Breast epithelium (tissue), 4 donors: ENCODE measurements at places on chromosomes 4 and X. TPM values are rescaled to one million over a fixed set of nuclear protein-coding genes. Genes with fewer than 3 reads are reported as not detected.
A peak's percentile ranks its signal among the peaks of the same experiment; 100 is the strongest.

GRCh38 chr4:52019936-52020657, at the start of gene LRRC66:
Gene LRRC66, minus strand, starts transcription at chr4:52020363. Its CDS starts 2,750 bp downstream, at chr4:52017613.
- H3K27me3 ChIP-seq = no peaks in the 10 kb centered on the region
- no peaks in the 10 kb centered on the region for H3K4me1 ChIP-seq
- no peaks in the 10 kb centered on the region for H3K36me3 ChIP-seq
- H3K27ac ChIP-seq = no peak within 1 kb of the TSS

DNA sequence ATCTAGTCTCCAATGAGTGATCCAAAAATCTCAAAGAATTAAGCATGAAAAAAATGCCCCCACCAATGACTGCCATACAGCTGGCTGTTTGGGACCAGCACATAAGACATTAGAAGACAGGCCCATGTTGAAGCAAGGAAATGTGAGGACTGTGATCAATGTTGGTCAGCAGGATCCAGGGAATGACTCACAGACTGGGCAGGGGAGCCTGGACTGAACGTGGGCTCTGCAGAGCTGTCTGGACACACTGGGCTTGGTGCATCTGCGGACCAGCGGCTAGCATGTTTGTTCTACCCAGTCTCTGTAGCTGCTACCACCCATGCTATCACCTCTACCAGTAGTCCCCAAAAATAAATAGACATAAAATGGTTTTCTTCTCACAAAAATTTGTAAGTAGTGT, 108.6 kb downstream of the PALLD start:
- no peaks in the 10 kb centered on the region for H3K4me1 ChIP-seq
- H3K27me3 ChIP-seq = no peaks in the 10 kb centered on the region
- H3K36me3 ChIP-seq = no peaks in the 10 kb centered on the region

DNA sequence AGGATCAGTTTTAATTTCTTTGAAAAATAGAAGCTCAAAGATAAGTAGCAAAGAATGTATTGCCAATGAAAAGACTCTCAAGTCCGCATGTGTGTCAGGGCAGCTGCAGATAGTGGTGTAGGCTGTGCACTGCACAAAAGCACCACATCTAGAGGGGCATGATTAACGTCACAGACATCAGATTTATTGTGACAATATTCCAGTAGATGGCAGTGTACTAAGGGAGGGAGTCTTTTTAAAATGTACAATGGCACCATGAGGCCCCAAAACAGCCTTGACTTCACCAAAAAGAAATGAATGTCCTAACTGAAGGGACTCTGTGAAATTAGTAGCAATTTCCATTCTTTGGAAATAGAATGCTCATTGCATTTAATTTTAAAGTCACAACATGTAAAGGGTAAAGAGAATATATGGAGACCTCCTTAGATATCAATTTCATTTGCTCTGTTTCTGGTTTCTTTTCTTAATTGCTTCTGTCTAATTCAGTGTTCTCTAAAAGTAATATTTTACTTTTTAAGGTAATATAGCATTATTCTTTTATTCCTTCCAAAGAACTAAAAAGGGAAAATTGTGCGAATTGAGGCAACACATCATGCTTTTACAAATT, 98.4 kb downstream of the ZNF827 start:
- no peak overlapping the region for H3K27ac ChIP-seq
- no peaks in the 10 kb centered on the region for H3K4me1 ChIP-seq
- no peak for DNase-seq
- no peak overlapping the region for H3K4me3 ChIP-seq
- H3K36me3 ChIP-seq = no peaks in the 10 kb centered on the region

Gene MBNL3
- total RNA-seq = 42.6 TPM

DNA sequence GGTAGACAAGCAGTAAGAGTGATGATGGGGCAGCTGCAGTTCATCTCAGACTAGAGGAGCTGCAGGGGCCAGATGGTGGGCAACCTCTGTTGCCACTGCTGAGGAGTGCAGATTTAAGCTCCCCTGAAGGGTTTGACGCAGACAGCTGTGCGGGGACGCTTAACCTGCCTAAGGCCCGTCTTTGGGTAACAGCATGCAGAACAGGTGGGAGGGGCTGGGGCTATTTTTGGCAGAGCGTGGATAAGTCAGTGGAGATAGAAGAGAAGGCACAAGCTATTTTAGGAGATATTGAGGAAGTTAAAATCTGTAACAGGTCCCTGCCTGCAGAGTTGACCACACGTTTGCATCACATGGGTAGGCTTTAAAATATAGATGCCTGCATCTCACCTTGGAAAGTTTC, 10.5 kb downstream of the CD99 start:
- no peak for DNase-seq
- no peak overlapping the region for H3K4me3 ChIP-seq
- no peaks in the 10 kb centered on the region for H3K4me1 ChIP-seq
- no peaks in the 10 kb centered on the region for H3K36me3 ChIP-seq

Gene STOX2
- 7.9 TPM for total RNA-seq

Gene PCDH10
- 0.44 TPM for total RNA-seq

GRCh38 chrX:23338334-23338733, 3.7 kb downstream of the PTCHD1 start:
- H3K27me3 ChIP-seq = peaks cover 82% of the 10 kb centered on the region
- H3K36me3 ChIP-seq = no peaks in the 10 kb centered on the region
- no peak overlapping the region for H3K27ac ChIP-seq

DNA sequence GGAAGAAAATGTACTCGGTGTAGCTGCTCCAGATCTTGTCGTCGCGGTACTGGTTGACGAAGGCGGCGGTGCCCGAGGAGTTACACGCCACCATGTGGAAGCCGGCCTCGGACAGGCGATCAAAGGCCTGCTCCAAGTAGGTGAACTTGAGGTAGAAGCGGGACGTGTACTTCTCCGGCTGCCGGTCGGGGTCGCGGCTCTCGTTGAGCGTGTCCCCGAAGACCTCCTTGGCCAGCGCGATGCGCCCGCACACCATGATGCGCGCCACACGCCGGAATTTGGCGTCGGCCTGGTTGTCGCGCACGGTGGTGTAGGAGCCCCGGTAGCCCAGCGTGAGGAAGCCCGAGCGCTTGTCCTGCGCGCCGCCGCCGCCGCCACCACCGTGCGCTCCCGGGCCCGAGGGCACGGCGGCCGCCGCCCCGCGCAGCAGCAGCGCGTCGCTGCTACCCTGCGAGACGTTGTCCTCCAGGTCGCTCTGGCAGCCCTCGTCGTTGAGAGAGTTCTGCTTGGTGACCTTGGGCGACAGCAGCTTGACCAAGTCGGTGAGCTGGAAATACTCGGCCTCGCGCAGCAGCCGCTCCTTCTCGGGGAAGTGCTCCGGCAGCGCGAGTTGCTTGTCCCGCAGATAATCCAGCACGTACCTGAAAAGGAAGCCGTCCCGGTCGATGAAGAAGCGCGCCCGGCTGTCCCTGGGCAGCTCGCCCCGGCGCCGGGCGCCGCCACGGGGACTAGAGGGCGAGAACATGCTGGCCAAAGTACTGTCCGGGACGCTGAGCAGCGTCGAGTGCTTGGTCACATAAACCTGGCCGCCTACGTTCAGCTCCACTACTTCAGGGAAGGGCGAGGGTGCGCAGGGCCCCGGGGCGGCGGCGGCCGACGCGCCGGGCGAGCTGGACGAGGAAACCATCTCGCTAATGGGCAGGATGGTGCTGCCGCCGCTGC, 775 bp downstream of the KCTD8 start:
- H3K27ac ChIP-seq = no peak overlapping the region
- H3K4me3 ChIP-seq = peak overlapping the region; percentile 43
- no peak for DNase-seq
- H3K36me3 ChIP-seq = no peaks in the 10 kb centered on the region

DNA sequence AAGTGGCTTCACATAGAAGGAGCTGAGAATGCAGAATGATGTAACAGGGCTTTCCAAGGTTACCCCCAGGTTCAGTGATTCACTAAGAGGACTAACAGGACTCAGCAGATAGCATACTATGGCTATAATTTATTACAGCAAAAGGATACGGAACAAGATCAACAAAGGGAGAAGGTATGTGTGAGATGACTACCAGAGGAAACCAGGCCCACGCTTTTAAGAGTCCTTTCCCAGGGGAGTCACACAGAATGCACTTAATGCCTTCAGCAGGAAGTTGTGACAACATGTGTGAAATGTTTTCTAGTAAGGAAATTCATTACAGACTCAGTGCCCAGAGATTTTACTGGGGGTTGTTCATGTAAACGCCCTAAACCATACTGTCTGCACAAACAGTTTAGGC, 373.6 kb upstream of the MAGEB2 start:
- H3K36me3 ChIP-seq = no peaks in the 10 kb centered on the region
- no peaks in the 10 kb centered on the region for H3K4me1 ChIP-seq
- H3K27me3 ChIP-seq = no peaks in the 10 kb centered on the region
- no peak overlapping the region for H3K4me3 ChIP-seq

DNA sequence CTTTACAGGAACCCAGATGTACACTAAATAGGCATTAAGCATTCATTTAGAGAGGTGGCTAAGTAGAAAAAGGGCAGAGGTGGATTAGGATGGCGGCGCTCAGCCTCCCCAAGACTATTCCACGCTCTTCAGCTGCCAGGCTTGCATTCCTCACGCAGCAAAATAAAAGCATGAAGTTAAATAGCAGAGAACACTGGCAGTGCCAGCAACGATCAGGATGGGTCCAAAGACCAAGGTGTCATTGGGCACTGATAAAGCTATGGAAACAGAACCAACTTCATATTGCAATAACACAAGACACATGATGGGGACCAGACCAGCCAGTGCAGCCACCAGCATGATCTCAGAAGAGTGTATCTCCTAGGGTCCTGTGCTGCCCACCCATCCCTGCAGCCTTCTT, 42.0 kb downstream of the TMEM156 start:
- no peaks in the 10 kb centered on the region for H3K4me1 ChIP-seq
- no peaks in the 10 kb centered on the region for H3K27me3 ChIP-seq
- no peak overlapping the region for H3K27ac ChIP-seq
- H3K4me3 ChIP-seq = no peak overlapping the region
- no peaks in the 10 kb centered on the region for H3K36me3 ChIP-seq

GRCh38 chr4:22233230-22233629, 282.6 kb downstream of the ADGRA3 start:
- no peaks in the 10 kb centered on the region for H3K36me3 ChIP-seq
- no peak overlapping the region for H3K27ac ChIP-seq
- no peak for DNase-seq
- H3K4me1 ChIP-seq = no peaks in the 10 kb centered on the region
- H3K4me3 ChIP-seq = no peak overlapping the region

Gene VSIG4
- total RNA-seq = 90.0 TPM

DNA sequence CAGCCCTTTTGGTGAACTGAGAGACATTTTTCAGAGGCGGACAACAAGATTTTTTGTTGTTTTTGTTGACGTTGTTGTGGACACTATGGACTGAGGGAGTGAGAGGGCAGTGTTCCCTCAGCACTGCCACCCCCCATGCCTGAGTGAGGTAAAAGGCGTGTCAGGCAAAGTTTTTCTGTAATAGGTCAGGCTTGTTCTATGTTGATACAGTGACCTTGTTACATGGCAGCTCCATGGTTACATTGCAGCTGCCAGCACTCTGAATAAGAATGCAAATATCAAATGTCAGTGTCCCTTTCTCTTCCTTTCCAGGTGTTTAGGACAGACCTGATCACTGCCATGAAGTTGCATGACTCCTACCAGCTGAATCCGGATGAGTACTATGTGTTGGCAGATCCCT, 36.6 kb downstream of the JADE1 start:
- H3K27me3 ChIP-seq = no peaks in the 10 kb centered on the region
- H3K27ac ChIP-seq = no peak overlapping the region
- no peak for DNase-seq
- no peaks in the 10 kb centered on the region for H3K4me1 ChIP-seq
- peaks cover 11% of the 10 kb centered on the region for H3K36me3 ChIP-seq

DNA sequence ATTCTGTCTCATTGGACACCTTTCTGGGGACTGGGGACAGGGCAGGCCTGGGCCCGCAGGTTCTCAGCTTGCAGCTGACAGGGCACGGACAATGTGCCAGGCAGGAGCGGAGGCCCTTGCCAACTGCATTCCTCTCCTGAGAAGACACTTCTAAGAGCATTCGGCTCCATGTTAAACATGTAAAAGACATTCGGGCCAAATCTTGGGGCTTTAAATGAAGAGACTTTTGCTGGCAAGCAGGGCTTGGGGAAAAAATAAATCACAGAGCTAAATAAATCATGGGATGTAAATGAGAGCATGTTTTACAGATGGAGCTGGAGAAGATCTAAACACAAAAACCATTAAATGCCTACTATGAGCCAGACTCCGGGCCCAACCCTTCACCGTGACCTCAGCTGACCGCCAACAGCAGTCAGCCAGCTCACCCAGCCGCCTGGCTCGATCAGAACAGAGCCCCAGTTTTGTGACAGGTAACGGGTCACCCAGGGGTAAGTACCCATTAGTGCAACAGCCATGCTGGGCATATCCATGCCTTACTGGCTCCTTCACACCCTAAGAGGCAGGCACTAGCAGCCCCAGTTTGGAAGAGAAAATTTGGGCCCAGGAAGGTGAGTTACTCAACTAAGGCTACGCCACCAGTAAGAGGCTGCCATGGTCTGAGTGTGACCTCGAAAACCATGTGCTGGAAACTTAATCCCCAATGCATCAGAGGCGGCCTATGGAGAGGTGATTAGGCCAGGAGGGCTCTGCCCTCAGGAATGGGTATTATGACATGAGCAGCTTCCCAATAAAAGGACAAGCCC, 14.7 kb downstream of the WDR1 start:
- peak overlapping the region; percentile 51 for H3K27ac ChIP-seq
- no peaks in the 10 kb centered on the region for H3K27me3 ChIP-seq
- peaks cover 12% of the 10 kb centered on the region for H3K4me1 ChIP-seq
- no peak overlapping the region for H3K4me3 ChIP-seq
- no peaks in the 10 kb centered on the region for H3K36me3 ChIP-seq
- DNase-seq = peak; percentile 81

DNA sequence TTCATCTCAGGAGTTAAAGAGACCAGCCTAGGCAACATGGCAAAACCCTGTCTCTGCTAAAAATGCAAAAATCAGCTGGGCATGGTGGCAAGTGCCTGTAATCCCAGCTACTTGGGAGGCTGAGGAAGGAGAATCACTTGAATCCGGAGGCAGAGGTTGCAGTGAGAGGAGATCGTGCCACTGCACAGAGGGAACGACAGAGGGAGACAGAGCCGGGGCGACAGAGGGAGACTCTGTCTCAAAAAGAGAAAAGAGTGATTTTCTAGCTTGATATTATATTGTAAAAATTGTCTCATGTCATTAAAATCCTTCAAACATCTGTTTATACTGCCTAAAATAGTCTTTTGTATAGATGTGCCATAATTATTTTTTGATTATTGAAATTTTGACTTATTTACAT, 225.4 kb upstream of the AGA start:
- no peak overlapping the region for H3K4me3 ChIP-seq
- no peaks in the 10 kb centered on the region for H3K27me3 ChIP-seq
- H3K4me1 ChIP-seq = no peaks in the 10 kb centered on the region
- no peak overlapping the region for H3K27ac ChIP-seq
- H3K36me3 ChIP-seq = no peaks in the 10 kb centered on the region

DNA sequence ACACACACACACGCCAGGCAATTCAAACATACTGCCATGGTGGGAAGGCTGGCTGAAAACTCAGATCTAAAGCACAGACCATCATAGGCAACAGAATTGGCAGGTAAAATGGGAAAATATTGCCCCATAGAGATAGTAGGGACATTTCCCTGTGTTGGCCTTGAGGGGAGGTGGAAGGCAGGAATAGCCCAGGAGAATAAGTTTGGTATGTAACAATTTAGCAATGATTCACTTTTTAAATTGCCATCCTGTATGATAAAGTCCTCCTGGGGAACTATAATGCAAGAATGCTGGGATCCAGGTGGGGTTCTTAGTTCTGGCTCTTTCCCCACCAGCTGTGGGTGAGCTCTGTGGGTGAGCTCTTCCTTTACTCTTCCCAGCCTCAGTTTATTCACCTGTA, 51.0 kb downstream of the ATXN3L start:
- H3K4me3 ChIP-seq = no peak overlapping the region
- no peaks in the 10 kb centered on the region for H3K4me1 ChIP-seq
- DNase-seq = no peak
- H3K27me3 ChIP-seq = no peaks in the 10 kb centered on the region
- H3K27ac ChIP-seq = no peak overlapping the region
